ENCODE measurements at places on chromosomes 1 and 21. TPM values are rescaled to one million over a fixed set of nuclear protein-coding genes. Genes with fewer than 3 reads are reported as not detected.

DNA sequence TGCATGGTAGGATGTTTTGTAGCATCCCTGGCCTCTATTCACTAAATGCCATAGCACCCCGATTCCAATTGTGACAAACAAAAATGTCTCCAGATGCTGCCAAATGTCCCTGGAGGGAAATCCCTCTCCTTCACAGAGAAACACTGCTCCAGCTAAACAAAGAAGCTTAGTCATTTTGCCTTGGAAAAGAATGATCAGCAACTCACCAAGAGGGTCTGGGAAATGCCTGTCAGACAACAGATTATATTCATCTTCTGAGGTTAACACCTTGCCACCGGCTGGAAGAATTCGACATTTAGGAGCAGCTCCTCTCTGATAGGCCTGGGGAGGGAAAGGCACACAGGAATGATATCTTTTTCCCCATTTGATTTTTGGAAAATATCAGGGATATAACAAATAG, 84.4 kb downstream of the NIBAN1 start:
- no peaks in the 10 kb centered on the region for H3K4me1 ChIP-seq
- no peak for DNase-seq
- no peaks in the 10 kb centered on the region for H3K27me3 ChIP-seq
- no peak overlapping the region for H3K27ac ChIP-seq

DNA sequence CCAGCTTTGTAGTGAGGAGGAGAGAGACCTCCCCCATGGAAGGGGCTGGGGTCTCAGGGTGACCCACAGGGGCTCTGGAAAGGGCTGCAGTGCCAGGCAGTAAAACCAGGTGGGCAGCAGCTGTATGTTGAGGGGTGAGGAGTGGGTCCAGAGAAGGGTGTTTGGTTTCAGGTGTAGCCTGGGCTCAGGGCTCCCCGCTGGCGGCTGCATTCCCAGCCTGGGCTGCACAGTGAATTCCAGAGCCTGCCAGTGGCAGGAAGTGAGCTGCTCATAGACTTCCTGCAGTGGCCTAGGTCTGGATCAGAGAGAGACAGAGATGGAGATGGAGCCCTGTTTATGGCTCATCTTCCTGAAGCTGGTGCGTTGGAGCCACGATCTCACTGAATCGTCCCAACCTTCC, 356.4 kb downstream of the PTPRU start:
- no peak for DNase-seq
- H3K27ac ChIP-seq, result no peak overlapping the region
- 0 out of 2 replicates have a peak, but pooled peaks cover 2% of the 10 kb centered on the region for H3K27me3 ChIP-seq
- no peaks in the 10 kb centered on the region for H3K36me3 ChIP-seq
- no peak overlapping the region for H3K4me3 ChIP-seq

GRCh38 chr1:165070675-165071074, 285.8 kb downstream of the LMX1A start:
- no peaks in the 10 kb centered on the region for H3K36me3 ChIP-seq
- DNase-seq, result no peak
- no peak overlapping the region for H3K4me3 ChIP-seq
- no peaks in the 10 kb centered on the region for H3K27me3 ChIP-seq
- H3K27ac ChIP-seq, result no peak overlapping the region
- no peaks in the 10 kb centered on the region for H3K4me1 ChIP-seq

- H3K4me3 ChIP-seq, result no peak overlapping the region
- H3K36me3 ChIP-seq, result no peaks in the 10 kb centered on the region
- DNase-seq, result no peak
- no peaks in the 10 kb centered on the region for H3K4me1 ChIP-seq
- no peaks in the 10 kb centered on the region for H3K27me3 ChIP-seq
These were observed 20.9 kb upstream of the MARK1 start for GRCh38 chr1:220507085-220507484.

DNA sequence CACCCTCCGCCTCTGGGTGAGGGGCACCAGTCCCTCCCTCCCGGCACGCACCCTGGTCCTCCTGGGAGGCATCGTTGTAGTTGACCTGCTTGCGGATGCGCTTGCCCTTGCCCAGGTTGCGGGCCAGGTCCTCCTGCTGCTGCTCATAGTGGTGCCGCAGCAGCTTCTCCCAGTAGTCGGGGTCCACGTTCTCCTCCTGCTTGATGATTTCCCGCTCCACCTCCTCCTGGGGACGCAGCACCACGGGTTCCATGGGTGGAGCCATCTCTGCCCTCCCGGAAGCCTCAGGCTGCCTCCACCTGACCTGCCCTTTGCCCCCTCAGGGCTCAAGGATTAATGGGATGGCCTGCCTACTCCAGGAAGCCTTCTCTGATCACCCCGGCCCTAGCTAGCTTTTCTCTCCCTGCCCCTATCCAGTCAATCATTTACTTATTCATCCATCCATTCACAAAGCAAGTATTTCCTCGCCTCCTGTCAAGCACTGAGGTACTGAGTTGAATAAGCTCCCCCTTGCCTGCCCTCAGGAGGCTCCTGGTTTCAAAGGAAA, 53.5 kb downstream of the CHD5 start:
- H3K27me3 ChIP-seq, result peaks cover 30% of the 10 kb centered on the region
- no peak overlapping the region for H3K4me3 ChIP-seq
- no peaks in the 10 kb centered on the region for H3K4me1 ChIP-seq
- H3K27ac ChIP-seq, result no peak overlapping the region

Gene HOOK1
- total RNA-seq, result 0.20 TPM

Gene LMX1A
- not detected for total RNA-seq

Gene NOS1AP
- 0.66 TPM for total RNA-seq

Gene MARCKSL1
- 208 TPM for total RNA-seq
